ENCODE measurements at places on chromosomes 5 and 9.
A peak's percentile ranks its signal among the peaks of the same experiment; 100 is the strongest.

- no peak for DNase-seq
Measured at GRCh38 chr5:1103505-1104326, 8.1 kb downstream of the SLC12A7 start.

GRCh38 chr9:105647595-105648349 is 14.5 kb upstream of the TAL2 start:
- DNase-seq = peak; percentile 57

DNA sequence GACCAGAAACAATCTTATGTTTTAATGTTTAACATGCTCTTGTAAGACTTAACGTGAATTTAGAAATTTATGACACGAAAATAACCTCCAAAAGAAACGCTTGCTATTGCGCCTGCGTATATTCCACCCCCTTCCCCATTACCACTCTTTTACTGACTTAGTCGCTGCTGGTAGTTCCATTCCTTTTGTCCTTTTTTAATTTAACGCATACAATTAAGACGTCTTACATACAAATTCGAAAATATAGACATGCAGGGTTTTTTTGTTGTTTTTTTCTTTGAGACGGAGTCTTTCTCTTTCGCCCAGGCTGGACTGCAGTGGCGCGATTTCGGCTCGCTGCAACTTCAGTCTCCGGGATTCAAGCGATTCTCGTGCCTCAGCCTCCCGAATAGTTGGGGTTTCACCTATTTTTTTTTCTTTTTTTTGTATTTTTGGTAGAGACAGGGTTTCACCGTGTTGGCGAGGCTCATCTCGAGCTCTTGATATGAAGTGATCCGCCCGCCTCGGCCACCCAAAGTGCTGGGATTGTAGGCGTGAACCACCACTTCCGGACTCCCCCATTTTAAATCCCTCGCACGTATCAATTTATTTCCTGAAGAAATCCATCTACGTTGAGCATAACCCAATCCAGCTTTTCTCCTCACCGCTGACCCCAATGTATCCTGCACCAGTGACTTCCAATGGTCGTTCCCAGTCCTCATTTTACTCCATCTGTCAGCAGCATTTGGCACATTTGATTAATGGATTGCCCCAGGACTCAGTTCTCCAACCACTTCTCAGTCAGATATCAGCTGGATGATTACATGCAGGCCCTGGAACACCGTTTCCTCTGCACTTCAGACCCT is 684 bp upstream of the MED7 start:
- peak; percentile 57 for DNase-seq

- no peak for DNase-seq
Measured at GRCh38 chr5:4128994-4129393, 533.4 kb downstream of the IRX1 start.

GRCh38 chr9:124504530-124505005 is 2.6 kb downstream of the NR5A1 start:
- peak; percentile 93 for DNase-seq

DNA sequence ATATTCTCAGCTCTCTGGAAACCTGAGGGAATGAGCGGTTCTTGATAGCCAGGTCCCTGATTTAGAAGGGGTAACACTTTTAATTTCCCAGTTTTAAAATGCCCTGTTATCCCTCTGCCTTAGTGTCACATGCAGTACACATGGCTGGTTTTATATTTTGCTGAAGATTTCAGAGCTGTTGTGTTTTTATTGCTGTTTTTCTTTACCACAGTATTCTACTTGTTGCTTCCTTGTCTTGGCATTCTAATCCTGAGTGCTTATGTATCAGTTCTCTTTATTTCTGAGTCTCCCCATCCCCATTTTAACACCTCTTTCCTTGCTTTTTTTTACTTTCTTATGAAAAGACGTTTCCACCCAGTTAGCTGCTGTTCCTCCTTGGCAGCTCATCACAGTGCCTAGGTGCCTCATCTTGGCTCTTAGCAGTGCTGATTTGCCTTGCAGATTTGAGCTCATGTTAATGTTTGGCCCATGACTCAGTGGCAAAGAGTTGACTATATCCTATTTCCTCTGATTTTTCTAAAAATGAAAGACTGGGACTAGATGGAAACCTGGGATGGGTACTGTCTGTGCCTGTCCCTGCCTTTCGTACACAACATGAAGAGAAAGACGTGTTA is 3.7 kb downstream of the MTRR start:
- DNase-seq = no peak

GRCh38 chr9:36729906-36730305 is 157.2 kb downstream of the MELK start:
- no peak for DNase-seq

DNA sequence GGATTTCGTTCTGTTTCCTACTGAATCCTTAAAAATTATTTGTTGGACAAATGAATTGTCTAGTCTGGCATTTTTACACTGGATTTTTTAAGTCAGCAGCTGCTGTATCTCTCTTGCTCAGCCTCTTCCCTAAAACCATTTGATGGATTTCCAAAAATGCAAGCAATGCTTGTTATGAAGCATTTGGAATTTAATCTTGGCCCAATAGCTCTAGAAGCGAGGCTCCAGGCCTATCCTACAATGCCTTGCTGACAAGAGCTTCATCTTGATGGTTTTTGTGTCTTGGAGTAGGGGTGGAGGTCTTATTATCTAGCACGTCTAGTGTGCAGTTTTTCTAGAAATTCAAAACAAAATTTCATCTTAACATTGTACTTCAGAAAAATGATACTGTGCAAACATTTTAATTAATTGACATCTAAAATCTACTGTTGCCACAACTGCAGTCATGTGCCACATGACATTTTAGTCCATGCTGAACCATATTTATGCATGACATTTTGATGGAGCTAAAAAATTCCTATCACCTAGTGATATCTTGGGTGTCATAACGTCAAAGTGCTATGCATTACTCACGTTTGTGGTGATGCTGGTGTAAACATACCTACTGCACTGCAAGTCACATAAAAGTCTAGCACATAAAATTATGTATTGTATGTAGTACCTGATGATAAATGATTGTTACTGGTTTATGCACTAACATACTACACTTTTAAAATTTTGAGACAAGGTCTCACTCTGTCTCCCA is 5.9 kb upstream of the RAD23B start:
- DNase-seq = no peak

DNA sequence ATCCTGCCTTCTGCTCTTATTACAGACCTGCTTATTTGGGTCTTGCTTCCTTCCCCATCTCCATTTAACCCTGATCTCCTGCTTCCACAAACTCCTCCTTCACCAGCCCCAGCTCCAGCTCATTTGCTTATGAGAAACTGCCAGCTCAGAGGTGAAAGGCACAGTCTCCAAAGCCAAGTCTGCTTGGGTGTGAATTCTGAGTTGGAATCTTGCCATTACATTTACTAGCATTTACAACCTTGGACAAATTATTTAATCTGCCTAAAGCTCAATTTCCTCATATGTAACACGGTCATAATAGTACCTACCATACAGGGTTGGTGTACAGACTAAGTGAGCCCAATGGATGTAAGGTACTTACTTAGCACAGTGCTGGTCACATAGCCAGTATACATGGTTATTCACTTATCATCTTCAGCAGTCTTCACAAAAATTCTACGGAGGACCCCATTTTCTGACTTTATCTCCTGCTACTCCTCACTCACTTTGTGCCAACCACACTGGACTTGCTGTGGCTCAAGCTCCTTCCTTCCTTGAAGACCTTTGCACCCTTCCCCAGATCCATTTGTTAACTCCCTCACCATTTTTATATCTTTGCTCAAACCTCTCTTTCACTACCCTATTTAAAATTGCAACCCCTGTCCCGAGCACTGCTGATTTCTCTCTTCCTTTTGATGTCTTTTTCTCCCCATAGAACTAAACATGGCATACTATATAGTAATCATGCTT is 86.2 kb downstream of the DOCK2 start:
- DNase-seq = no peak

GRCh38 chr5:90690307-90690706 is 131.7 kb downstream of the ADGRV1 start:
- no peak for DNase-seq

GRCh38 chr9:127177665-127178265 is 55.3 kb upstream of the ANGPTL2 start:
- no peak for DNase-seq

DNA sequence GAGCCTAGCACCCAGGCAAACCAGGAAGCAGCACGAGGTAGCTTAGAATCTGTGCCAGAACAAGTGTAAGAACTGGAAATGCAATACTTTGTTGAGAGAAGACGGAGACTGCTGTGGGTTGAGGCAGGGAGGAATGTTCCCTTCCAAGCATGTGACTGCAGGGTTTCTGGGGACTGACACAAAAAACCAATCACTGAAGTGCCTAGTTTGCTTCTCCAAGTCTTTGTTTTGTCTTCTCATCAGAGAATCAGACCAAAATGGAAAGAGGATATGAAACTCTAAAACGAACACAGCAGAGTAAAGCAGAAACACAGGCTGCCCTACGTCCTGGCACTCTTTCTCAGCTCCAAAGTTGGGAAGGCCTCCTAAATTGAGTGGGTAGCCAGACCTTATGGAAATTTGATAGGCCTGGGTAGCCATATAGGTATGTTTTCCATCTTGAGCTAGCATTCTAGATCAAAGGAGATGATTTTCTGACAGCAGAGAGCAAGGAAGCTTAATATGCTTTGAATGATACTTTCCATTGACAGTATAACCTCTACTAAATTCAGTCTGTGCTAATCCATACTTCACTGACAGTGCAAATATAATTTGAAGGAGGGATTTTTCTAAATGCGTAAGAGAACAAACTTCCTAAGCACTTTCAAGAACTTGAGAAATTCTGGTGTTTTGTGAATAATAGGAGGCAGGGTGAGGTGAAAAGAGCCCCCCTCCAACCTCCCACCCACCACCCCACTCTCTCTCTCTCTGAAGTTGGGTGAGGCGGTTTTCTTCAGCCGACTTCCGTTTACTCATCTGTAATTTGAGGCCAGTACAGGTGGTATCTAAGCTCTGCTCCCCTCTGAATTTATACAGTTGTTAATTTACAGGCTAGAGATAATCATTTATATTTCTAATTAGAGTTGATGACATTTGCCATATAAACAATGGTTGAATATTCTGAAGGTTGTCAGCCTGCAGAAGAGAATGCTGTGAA is 5.5 kb downstream of the ADRB2 start:
- no peak for DNase-seq

DNA sequence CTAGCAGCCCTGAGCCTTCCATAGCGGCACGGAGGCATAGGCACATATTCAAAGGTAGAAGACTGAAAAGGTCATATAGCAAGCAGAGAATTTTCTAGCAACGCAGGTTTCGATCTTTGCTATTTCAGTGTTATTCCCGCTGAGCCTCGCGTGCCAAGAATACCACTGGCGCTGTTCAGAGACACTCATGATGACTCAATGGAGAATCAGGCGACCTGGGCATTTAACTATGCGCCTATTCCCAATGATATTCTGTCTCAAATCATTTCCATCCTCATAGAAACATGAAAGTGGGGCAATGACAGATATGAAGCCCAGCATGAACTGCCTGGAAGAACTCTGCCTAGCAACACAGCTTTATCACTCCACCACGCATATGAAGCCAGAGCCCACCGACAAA is 59.9 kb downstream of the EFNA5 start:
- no peak for DNase-seq

GRCh38 chr9:71655141-71655540 is 113.2 kb downstream of the CEMIP2 start:
- DNase-seq = no peak

DNA sequence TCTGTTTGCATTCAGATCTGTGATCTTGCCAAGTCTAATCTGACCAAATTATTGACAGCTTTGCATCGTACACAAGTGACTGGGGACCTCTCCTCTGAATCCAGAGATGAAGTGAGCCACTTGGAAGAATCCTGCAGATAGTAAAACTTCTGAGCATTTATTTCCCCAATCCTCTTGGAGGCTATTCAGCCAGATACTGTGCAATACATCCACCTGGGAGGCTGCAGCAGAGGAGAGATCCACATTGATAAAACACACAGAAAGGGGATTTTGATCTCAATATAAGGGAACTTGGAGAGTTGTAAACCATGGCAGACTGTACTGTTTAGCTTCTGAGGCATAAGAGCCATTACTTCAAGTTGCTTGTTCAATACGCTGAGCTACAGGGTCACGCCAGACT is 654.6 kb downstream of the MTRR start:
- no peak for DNase-seq

- no peak for DNase-seq
Measured at GRCh38 chr9:84163052-84163650, 177.4 kb downstream of the SLC28A3 start.
